Inflammatory macrophage treated with lipopolysaccharide for 4 hours (primary cell): ENCODE measurements at places on chromosomes 12 and 14.
A peak's percentile ranks its signal among the peaks of the same experiment; 100 is the strongest.

DNA sequence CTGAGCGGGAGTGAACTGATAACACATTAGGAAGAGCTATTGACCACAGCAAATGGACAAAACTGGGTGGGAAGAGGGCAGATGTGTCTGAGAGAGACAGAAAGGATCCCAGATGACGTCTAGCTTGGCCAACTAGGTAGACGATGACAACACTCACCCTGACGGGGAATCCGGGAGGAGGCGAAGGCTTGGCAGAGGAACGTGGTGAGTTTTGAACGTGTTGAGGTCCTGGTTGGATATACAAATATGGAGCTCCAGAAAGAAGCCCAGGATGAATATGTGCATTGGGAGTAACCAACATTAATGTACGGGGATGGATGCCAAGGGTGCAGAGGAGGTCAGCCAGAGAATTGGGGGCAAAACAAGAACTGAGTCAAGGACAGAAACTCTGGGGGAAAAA lies 60.7 kb downstream of the DPF3 start:
- DNase-seq = no peak

- no peak for DNase-seq
Measured at GRCh38 chr14:55930016-55930784, 188.0 kb upstream of the PELI2 start.

- DNase-seq = no peak
Measured at GRCh38 chr14:74580275-74580672, 31.8 kb downstream of the LTBP2 start.

GRCh38 chr12:54590978-54591591 lies 2.6 kb upstream of the PPP1R1A start:
- no peak for DNase-seq

GRCh38 chr12:5798242-5799015 lies 146.6 kb downstream of the ANO2 start:
- DNase-seq = no peak

- no peak for DNase-seq
Measured at GRCh38 chr14:79373451-79373850, 837.9 kb downstream of the DIO2 start.

DNA sequence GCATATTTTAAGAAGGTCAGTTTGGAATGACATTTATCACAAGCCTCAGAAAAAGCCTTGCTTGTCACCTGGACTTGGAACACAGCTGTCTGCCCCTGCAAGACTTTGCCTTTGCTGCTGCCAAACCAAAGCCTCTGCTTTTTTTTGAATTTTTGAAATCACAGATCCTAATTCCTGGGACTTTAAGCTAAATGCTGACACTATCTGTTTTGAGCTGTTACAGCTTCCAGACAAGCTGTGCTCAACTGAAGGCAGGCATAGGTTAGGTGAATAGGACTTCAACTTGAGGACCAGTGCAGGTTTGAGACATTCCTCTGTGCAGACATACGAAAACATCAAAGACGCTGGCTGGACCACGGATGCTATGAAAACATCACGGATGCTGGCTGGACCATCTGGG lies 11.3 kb upstream of the CDKN3 start:
- DNase-seq = no peak

- peak; percentile 54 for DNase-seq
Measured at GRCh38 chr12:49983892-49984291, 11.1 kb downstream of the AQP6 start.

DNA sequence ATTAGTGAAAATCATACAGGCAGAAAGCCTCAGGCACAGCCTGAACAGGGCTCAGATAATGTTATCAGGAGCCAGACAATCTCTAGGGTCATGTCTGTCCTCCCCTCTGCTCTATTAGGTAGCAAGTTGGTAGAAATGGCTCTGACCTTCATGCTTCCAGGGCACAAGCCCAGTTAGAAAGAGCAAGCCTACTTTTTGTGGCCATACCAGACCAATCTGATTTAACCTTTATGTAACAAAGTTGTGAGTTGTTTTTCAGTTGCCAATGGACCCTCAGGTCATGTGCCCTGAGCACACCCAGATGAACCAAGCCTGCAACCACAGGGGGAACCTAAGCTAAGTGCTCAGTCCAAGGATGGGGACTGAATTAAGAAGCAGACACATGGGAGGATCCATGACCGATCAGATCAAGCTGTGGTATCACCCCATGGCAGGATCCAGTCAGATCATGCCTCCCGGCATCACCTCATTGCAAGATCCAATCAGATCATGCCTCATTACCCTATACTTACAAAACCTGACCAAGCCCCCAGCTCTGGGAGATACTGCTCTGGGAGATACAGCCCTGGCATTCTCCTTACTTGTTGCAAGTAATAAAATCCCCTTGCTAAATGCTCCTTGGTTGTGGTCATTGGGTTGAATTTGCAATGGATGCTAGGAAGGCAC lies 18.8 kb upstream of the HIGD1C start:
- DNase-seq = peak; percentile 32

- DNase-seq = no peak
Measured at GRCh38 chr14:46432516-46432915, 219.1 kb downstream of the RPL10L start.

DNA sequence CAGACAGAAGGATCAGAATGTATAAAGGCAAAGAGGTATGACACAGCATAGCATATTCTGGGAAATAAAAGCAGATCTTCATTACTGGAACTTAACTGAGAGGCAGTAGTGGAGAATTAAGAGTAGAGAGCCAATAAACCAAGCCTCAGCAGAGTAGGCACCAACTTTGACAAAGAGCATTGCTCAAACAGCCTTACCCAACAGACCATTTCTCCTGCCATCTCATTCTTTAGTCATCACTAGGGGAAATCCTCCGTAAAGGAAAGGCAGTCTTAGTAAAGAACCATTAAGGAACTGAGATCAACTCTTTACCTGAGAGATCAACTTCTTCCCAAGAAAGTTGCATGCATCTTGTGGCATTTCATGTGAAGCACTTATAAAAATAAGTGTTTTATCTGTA lies 36.6 kb downstream of the SENP1 start:
- DNase-seq = peak; percentile 84

- DNase-seq = no peak
Measured at GRCh38 chr14:32762886-32763285, 175.8 kb upstream of the NPAS3 start.

GRCh38 chr12:3461391-3461790 lies 29.6 kb upstream of the PRMT8 start:
- no peak for DNase-seq

DNA sequence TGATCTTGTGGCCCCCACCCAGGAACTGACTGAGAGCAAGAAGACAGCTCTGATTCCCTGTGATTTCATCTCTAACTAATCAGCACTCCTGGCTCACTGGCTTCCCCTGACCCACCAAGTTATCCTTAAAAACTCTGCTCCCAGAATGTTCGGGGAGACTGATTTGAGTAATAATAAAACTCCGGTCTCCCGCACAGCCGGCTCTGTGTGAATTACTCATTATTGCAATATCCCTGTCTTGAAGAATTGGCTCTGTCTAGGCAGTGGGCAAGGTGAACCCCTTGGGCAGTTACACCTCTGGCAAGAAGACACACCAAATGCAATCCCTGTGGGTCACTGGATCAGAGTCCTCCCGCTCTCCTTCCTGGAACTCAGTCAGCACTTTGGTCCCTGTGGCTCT lies 21.3 kb downstream of the SLC7A7 start:
- DNase-seq = no peak

- DNase-seq = no peak
Measured at GRCh38 chr14:32324601-32325000, 4.5 kb upstream of the AKAP6 start.

DNA sequence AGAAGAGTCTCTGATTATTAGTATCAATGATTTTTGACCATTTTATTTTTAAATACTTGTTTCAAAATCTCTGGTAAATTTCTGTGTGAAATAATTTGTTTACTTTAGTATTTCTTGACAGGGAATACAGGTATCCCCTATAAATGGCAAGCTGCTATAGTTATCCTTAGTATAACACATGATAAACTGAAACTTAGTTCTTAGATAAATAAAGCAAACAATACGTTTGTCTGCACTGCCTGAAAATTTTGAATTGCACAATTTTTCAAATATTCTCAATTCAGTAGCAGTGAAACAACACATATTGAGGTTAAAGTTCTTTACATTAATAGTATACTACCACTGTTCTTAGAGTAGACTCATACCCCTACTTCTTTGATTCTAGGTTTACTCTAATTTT lies 26.9 kb downstream of the CNOT2 start:
- no peak for DNase-seq

GRCh38 chr14:80784820-80785219 lies 156.7 kb downstream of the CEP128 start:
- no peak for DNase-seq

DNA sequence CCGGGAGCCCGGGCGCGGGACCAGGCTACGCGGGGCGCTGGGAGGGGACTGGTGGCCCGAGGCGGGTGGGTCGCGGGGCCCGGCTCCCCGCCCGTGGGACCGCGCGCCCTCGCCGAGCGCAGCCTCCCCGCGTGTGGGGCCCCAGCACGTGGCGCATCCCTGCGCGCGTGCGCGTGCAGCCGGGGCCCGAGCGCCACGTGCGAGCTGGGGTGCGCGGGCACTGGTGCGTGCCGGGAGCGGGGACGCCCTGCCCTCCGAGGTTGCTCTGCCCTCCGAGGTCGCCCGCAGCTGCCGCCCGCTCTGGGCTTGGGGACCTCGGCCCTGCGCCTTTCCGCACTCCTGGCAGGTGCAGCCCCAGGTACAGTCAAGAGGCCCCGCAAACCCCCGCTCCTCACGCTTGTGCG lies 365 bp upstream of the CCDC88C start:
- peak; percentile 49 for DNase-seq

DNA sequence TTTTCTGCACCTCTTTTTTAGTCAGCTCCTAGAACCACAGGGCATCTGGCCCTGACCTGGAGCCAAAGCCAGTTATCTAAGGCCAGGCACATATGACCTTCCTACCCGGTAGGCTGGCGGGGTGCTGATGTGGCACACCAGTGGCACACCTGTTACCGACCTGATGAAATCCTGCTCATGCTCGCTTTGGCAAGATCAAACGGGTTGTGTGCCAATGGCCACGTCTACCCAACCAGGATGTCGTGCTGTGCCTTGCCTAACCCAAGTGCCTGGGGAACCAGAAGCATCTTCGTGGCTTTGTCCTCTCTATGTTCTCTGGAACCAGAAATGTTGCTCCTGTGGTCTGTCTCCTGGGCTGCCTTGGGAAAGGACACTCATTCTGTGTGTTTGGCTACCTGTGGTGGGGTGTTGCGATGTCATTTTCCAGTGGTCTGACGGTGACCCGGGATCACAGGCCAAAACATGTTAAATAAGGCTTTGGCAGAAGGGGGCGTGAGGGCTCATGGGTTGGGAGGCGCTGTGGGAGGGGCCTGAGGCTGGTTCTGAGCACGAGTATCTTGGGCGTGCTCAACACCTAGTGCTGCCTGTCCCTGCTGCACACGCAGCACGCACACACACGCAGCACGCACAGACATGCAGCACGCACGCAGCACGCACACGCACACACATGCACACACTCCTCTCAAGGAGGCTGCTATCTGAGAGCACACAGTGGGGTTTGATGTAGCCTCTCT lies 27.9 kb downstream of the CCNK start:
- DNase-seq = no peak

GRCh38 chr12:11658791-11659190 lies 9.3 kb downstream of the ETV6 start:
- DNase-seq = no peak

DNA sequence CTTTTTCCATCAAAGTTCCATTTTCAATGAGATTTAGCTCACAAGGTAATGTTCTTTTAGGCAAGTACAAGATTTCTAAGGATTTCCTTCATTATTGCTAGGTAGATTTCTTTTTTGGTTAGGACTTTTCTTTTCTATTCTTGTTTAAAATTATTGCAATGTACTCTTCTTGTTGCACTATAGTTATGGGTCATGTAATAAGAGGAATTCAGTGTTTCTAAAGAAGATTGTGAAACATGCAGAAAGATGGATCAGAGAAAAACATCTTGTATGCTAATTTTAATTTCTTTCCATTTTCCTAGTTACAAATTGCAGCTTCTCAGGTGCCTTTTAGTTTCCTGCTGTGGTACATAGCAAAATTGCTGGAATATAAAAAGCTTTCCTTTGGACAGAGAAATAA lies 56.1 kb downstream of the BTG1 start:
- peak; percentile 38 for DNase-seq

- DNase-seq = no peak
Measured at GRCh38 chr14:55717621-55718020, 137.6 kb downstream of the KTN1 start.

DNA sequence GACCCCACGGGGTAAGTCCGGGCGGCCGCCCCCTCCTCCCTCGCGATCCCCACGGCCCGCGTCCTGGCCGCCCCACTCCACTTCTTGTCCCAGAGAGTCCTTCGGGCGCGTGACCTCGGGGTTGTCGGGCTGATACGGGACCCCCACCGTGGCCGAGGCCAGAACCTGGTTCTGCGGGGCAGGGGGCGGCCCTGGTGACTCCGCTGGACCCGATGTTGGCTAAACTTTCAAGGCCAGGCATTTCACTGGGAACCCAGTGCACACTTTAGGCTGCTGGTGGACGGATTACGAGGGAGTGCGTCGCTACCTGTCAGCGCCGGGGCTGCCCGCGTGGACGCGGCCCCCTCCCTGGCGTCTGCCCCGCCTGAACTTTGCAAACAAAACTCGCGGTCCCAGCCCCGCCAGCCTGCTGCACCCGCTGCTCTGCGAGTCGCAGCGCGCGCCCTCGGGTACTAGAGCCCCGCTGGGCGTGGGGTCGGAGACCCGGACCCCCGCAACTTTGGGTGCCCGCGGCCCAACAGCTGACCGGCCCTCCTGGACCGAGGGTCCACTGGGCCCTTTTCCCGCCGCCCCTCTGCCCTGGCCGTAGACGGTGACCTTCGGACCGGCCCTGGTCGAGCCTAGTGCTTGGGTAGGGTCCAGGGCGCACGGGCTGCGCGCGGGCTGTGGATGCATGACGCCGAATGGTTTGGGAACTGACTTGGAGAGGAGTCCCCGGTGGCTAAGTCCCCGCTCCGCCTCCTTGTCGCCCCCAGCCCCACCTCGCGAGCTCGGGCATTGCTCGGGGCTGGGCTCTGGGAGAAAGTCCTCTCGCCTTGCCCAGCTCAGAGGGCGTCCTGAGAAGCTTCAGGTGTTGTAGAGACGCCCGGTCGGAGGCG lies 624 bp downstream of the RIN3 start:
- no peak for DNase-seq

GRCh38 chr14:73743431-73743931 lies 29.3 kb upstream of the PNMA1 start:
- DNase-seq = peak; percentile 54

- DNase-seq = peak; percentile 91
Measured at GRCh38 chr12:52050758-52051541, at the start of gene NR4A1. TSS of gene NR4A1 (plus strand) at chr12:52051442. CDS start at chr12:52054329, 2,887 bp downstream.

DNA sequence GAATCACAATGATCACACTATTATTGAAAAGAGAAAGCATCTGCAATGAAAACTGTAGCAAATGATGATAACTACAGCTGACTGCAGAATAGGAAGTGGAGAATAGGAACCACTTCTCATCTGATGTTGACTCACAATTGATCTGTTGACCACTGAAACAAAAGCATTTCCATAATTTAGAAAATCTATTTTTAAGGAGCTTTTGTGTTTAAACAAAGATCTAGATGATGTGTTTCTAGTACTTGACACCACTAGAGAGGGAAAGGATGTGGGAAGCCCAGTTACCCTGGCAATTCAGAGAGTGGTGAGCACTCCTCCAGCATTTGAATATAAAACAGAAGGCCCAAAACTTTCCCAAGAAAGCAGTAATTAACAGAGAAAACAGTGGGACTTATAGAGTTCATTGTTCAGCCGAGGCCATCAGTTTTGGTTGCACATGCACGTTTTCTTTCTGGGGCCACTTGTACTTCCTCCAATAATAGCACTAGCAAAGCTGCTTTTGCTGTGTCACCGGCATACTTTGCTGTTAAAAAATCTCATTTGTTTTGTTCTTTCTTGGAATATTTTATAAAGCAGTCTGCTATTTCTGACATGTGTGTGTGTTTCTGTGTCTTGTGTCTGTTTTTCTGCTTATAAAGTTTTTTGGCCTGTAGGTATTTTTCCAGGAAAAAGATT lies 76.1 kb upstream of the HECTD1 start:
- DNase-seq = peak; percentile 93
